ENCODE measurements at places on chromosomes 5 and 9.

DNA sequence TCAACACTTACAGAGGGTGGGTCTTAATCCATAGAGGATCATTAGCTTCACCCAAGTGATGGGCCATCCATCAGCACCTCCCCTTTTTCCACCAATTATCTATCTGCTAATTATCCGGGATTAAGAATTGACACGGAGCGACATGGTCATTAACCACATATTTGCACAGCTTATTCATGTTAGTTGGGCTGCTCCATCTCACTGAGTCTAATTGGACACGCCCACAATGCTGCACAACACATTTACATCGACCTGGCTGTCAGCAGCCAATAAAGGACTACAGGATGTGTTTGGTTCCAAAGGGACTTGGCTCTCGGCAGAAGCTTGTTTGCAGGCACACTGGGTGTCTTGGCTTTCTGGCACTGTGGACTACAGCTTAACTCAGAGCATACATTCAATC is 21.6 kb downstream of the FOXE1 start:
- DNase-seq: no peak

DNA sequence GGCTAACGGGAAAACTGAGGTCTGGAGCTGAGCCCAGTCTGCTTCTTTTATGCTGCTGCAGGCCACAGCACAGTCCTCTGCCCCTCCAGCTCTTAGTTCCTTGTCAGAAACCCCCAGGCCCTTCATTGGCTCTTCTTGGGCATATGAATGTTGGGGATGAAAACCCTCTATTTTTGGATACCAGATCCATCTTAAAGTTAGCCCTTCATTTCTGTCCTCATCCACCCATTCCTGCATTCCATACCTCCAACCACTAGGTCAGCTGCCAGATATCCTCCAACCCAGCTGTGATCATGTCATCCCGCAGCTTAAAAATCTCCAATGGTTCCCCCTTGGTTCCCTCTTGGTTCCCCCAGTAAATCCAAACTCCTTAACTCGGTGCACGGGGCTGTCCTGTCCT is 1.8 kb upstream of the SLC25A51 start:
- no peak for DNase-seq

GRCh38 chr5:151173711-151174611 is 16.4 kb upstream of the ANXA6 start:
- no peak for DNase-seq

GRCh38 chr5:38642189-38642911 is 85.9 kb upstream of the LIFR start:
- DNase-seq: no peak

DNA sequence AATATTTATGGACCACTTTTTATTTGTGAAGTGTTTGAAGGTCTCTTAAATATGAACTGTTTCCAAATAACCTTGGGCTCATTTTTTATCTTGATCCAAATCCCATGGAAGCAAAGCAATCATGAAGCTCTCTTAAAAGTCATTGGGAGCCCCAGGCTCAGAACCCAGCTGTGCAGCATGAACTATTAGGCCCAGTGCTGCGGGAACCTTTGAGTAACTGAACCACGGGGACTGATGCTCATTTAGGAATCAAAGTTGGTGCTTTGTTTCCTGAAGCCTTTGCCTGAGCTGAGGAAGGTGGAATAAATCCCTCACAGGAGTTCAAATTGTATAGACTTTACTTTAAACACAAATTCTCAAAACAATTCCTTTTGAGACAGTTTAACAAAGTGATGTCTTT is 27.8 kb downstream of the MAT2B start:
- no peak for DNase-seq

- DNase-seq: no peak
Observed at GRCh38 chr9:3516667-3517330, 9.0 kb downstream of the RFX3 start.

- peak; percentile 80 for DNase-seq
Observed at GRCh38 chr9:37034305-37034937, 353 bp upstream of the PAX5 start.

GRCh38 chr9:115672477-115673316 is 480.9 kb upstream of the PAPPA start:
- no peak for DNase-seq

DNA sequence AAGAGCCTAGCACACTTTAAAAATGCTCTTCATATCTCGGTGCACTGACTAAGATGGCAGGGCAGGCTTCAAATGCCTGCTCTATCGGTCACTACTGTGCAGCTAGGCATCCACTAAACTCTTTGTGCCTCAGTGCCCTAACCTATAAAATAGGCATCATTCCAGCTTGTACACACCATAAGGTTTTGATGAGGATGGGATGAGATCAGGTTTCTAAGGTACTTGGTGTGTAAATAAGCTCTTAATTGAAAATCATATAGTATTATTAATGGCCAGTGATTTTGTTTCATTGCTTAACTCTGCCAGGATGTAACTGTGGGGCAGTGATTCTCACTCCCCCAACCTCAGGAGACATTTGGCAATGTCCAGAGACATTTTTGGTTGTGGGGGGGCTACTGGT is 78.5 kb downstream of the ALDH1A1 start:
- no peak for DNase-seq

- DNase-seq: no peak
Observed at GRCh38 chr5:32210151-32210550, 36.0 kb upstream of the GOLPH3 start.

GRCh38 chr5:96256795-96257470 is 176.1 kb downstream of the PCSK1 start:
- DNase-seq: no peak

- peak; percentile 27 for DNase-seq
Observed at GRCh38 chr5:159133041-159133741, 33.5 kb upstream of the EBF1 start.

- no peak for DNase-seq
Observed at GRCh38 chr5:9090381-9091026, 455.4 kb downstream of the SEMA5A start.

- DNase-seq: no peak
Observed at GRCh38 chr9:104350541-104350940, 153.5 kb upstream of the OR13F1 start.

GRCh38 chr5:41371738-41372137 is 138.7 kb downstream of the PLCXD3 start:
- DNase-seq: no peak

DNA sequence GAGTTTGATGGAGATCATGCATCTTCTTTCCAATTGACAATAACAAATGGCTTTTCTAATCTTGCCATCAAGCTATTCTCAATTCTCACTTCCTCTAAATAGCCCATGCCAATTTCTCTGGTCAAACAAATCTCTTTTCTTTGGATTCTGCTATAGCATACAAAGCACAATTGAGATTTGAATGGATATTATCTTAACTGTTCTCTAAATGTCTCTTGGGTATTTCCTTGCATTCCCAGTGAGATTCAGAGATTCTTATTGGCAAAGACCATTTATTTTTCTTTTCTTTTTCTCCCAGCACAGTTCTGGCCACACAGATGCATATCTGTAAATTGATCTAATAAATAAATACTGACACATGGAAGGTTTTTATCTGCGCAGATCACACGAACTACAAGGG is at the start of gene OR1N2:
TSS of gene OR1N2 (plus strand) at position 301 of the 400 bp plus-strand sequence. CDS start 100 bp downstream, outside the sequence.
- no peak for DNase-seq

GRCh38 chr5:148469501-148469935 is 85.8 kb downstream of the FBXO38 start:
- no peak for DNase-seq

- no peak for DNase-seq
Observed at GRCh38 chr9:23041466-23041865, 594.8 kb downstream of the DMRTA1 start.

- no peak for DNase-seq
Observed at GRCh38 chr9:2290382-2290781, 275.2 kb downstream of the SMARCA2 start.

DNA sequence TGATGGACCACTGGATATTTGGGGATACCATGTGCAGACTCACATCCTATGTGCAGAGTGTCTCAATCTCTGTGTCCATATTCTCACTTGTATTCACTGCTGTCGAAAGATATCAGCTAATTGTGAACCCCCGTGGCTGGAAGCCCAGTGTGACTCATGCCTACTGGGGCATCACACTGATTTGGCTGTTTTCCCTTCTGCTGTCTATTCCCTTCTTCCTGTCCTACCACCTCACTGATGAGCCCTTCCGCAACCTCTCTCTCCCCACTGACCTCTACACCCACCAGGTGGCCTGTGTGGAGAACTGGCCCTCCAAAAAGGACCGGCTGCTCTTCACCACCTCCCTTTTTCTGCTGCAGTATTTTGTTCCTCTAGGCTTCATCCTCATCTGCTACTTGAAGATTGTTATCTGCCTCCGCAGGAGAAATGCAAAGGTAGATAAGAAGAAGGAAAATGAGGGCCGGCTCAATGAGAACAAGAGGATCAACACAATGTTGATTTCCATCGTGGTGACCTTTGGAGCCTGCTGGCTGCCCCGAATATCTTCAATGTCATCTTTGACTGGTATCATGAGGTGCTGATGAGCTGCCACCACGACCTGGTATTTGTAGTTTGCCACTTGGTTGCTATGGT is 54.5 kb upstream of the HNRNPA0 start:
- DNase-seq: no peak

GRCh38 chr9:127754099-127755060 is 19.3 kb upstream of the TOR2A start:
- DNase-seq: no peak

- DNase-seq: no peak
Observed at GRCh38 chr9:111148052-111149017, 110.1 kb upstream of the LPAR1 start.

DNA sequence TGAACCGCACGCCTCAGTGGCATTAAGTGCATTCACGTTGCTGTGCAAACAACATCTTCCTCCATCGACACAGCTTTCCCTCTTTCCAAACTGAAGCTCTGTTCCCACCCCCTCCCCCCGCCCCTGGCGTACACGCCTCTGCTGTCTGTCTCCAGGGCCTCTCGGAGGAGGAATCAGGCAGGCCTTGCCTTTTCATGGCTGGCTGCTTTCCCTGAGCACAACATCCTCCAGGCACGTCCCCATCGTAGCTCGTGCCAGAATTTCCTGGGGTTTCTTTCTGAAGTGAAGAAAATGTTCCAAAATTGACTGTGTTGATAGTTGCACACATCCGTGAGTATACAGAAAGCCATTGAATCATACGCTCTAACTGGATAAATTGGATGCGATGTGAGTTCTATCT is 22.3 kb upstream of the TMEM250 start:
- DNase-seq: no peak

- DNase-seq: no peak
Observed at GRCh38 chr9:21002040-21002439, 29.4 kb downstream of the HACD4 start.

All from HuH-7 (cell line).